ENCODE measurements at places on chromosomes 2 and 18. TPM values are rescaled to one million over a fixed set of nuclear protein-coding genes. Genes with fewer than 3 reads are reported as not detected.

DNA sequence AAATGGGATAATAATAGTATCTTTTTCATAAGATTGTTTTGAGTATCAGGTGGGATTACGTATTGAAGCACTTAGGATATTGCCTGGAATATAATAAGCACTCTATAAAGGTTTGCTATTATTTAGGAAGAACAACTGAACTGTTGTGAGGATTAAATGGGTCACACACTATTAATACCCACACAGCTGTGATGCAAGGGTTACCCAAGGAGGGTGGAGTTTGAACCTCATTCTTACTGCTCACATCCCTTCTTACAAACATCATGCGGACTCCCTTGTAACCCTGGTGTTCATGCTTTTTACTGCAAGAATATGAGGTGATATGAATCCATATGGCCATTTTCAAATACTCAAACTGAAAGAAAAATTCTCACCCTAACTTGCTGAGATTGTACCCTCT lies 113.5 kb downstream of the KCTD1 start:
- no peaks in the 10 kb centered on the region for H3K4me1 ChIP-seq
- DNase-seq, result no peak
- no peak overlapping the region for H3K27ac ChIP-seq
- H3K27me3 ChIP-seq, result no peaks in the 10 kb centered on the region

DNA sequence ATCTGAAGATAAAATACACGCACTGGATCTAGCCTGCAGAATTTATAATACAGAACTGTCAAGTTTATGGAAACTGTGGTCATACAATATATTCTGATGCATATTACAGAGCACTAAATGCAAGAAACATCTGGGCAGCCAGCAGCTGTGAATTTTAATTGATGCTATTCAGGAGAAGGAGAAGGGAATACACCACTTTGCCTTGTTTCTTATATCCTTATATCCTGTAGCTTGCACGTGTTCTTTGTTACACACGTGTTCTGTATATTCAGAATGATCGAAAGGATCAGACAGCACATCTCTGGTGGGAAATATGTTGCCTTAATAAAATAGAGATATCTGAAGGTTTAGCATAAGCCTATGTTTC lies 335.8 kb downstream of the AGPS start:
- DNase-seq, result no peak
- H3K4me1 ChIP-seq, result no peaks in the 10 kb centered on the region
- H3K36me3 ChIP-seq, result no peaks in the 10 kb centered on the region
- H3K27ac ChIP-seq, result no peak overlapping the region
- H3K4me3 ChIP-seq, result no peak overlapping the region
- peaks cover 6% of the 10 kb centered on the region for H3K27me3 ChIP-seq

- H3K36me3 ChIP-seq, result no peaks in the 10 kb centered on the region
- H3K4me1 ChIP-seq, result no peaks in the 10 kb centered on the region
- H3K4me3 ChIP-seq, result no peak overlapping the region
- no peak for DNase-seq
Observed at GRCh38 chr2:100781523-100782379, 38.2 kb upstream of the NPAS2 start.

DNA sequence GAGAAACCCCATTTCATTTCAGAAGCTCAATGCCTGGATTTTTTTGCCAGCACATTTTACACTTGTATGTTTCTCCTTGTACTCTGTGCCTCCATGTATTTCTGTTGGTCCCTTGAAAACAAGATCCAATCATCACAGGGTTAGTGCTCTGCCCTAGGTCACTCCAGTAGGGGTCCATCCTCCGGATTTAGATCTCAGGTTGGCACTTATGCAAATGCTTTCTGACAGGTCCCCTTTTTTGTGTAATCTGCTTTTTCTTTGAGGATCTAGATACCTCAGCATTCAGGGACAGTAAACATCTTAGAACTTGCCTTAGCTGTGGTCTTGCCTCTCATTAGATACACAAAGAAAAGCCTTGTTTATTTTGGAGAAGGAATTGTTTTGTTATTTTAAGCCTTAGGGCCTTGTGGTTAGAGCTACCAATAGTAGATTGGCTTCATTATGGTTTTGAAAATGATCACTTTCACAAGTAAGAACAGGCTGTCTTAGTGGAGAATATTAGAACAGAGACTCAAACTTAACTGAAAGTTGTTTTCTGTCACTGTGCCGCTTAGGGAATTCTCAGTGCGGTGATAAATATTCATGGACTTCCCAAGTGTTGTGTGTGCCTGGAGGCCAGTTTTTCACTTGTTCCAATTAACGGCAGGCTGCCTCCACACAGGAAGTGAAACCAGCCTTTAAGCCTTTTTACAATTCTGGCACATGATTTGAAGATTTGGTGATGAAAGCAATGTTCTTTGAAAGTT lies 7.8 kb downstream of the MERTK start:
- H3K36me3 ChIP-seq, result no peaks in the 10 kb centered on the region
- no peak overlapping the region for H3K4me3 ChIP-seq
- DNase-seq, result no peak
- H3K4me1 ChIP-seq, result no peaks in the 10 kb centered on the region

BBS5 gene
- total RNA-seq, result 2.2 TPM

TDRD15 gene
- not detected for total RNA-seq
